ENCODE measurements at places on chromosomes 3 and 15.

GRCh38 chr3:145849115-145849514 is 311.9 kb downstream of the PLOD2 start:
- no peak for DNase-seq

DNA sequence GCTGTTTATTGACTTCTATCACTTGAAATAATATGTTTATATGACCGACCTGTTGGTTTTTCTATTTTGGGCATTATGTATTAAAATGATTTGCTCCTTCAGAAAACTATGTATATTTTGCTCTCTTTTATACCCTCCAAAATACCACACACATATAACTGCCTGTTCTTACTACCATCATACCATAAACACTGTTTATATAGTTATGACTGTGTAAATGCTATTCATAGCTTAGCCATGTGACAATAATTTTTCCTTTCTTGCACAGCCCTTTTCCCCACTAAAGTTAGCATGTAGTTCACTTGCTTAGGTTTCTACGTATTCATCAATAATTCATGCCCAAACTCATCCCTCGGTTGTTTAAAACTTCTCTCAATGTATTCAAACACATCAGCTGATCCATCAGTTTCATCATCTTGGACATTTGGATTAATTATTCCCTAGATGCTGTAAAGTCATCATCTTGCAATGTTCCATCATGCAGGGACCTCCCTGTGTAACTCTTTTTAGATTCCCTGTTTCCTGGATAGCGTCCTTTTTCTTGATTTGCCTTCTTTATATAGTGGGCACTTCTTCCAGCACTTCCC is 8.2 kb upstream of the RYK start:
- no peak for DNase-seq

DNA sequence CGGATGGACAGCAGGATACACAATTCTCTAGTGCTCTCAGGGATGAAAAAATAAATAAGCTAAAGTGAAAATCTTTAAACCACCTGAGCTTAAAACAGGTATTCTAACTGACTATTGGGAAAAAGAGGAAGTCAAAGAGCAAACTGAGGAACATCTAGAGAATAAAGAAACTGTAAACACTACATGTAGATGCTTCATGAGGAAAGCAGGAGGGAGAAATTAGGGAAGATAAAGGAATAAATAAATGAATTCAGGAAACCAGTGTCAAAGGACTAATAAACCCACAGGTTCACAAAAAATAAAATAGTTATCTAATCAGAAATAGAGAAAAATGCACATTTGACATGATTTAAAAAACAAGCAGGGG is 525 bp upstream of the MCCC1 start:
- no peak for DNase-seq

GRCh38 chr3:195542316-195542697 is 818 bp downstream of the PPP1R2 start:
- DNase-seq, result no peak

GRCh38 chr3:69867941-69868505 is 128.8 kb downstream of the MITF start:
- DNase-seq, result no peak

- no peak for DNase-seq
Observed at GRCh38 chr3:121852256-121852655, 17.2 kb downstream of the EAF2 start.

- no peak for DNase-seq
Observed at GRCh38 chr3:45923755-45924154, 19.5 kb upstream of the CXCR6 start.

- no peak for DNase-seq
Observed at GRCh38 chr3:52237006-52237656, 1.8 kb downstream of the TWF2 start.

GRCh38 chr3:64163019-64163754 is 62.1 kb downstream of the PRICKLE2 start:
- no peak for DNase-seq
